CD4-positive, alpha-beta T cell treated with Interleukin-15 for 4 hours (primary cell): ENCODE measurements at places on chromosomes 7 and 10.

DNA sequence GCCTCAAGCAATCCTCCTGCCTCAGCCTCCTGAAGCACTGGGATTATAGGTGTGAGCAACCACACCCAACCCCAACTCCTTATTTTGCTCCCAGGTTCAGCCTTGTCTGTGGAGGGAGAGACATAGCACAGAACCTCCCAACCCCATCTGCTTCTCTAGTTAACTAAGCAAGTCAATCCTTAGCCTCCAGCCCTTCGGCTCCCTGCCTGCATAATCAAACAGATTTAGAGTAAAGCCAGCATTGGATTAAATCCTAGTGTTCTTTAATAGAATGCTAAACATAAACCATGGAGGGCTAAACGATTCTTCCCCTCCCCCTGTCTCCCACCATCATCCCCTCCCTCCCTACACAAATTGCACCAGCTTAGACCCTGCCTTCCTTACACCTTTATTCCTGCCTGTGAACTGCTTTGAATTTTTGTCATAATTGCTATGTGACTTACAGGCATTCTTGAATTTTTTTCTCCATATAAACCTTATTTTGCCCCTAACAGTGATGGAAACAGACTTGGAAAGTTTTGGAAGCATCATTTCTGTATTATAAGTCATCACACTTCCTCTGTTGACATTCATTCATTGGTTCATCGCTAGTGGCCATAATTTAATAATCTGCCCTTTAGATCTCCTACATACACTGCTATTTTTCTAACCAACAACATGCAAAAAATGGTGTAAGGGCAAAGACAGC, 72.6 kb upstream of the TOMM7 start:
- no peak for DNase-seq

GRCh38 chr10:68251625-68252495, 19.9 kb upstream of the ATOH7 start:
- DNase-seq, result no peak

GRCh38 chr7:3753868-3754267, 452.8 kb downstream of the SDK1 start:
- no peak for DNase-seq

- DNase-seq, result no peak
Measured at GRCh38 chr10:131398166-131398565, 86.6 kb upstream of the TCERG1L start.

- no peak for DNase-seq
Measured at GRCh38 chr7:125088555-125088954, 158.9 kb upstream of the POT1 start.

GRCh38 chr7:52472006-52472620, 563.3 kb upstream of the POM121L12 start:
- no peak for DNase-seq

DNA sequence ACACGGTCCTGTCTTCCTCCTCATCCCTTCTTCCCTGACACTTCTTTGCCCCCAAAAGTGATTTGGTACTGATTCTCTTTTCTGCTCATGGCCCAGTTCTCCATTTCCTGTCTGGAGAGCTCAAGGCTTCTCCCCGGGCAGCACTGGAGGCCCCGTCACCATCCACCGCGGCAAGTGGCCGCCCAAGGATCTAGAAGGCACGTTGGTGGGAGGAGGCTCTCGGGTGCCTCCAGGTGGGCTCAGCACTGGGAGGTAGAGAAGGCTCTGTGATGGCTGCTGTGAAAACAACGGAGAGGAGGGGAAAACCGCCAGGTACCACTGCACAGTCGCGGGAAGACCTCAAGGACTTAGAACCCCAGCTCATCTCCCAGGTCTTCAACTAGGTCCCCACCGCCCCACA, 134.4 kb downstream of the NEURL1 start:
- DNase-seq, result no peak

GRCh38 chr10:103481974-103482531, 3.0 kb upstream of the CALHM3 start:
- peak; percentile 73 for DNase-seq

- no peak for DNase-seq
Measured at GRCh38 chr10:14276210-14276609, 54.5 kb downstream of the FRMD4A start.

- no peak for DNase-seq
Measured at GRCh38 chr7:38163671-38164070, 14.4 kb upstream of the STARD3NL start.

DNA sequence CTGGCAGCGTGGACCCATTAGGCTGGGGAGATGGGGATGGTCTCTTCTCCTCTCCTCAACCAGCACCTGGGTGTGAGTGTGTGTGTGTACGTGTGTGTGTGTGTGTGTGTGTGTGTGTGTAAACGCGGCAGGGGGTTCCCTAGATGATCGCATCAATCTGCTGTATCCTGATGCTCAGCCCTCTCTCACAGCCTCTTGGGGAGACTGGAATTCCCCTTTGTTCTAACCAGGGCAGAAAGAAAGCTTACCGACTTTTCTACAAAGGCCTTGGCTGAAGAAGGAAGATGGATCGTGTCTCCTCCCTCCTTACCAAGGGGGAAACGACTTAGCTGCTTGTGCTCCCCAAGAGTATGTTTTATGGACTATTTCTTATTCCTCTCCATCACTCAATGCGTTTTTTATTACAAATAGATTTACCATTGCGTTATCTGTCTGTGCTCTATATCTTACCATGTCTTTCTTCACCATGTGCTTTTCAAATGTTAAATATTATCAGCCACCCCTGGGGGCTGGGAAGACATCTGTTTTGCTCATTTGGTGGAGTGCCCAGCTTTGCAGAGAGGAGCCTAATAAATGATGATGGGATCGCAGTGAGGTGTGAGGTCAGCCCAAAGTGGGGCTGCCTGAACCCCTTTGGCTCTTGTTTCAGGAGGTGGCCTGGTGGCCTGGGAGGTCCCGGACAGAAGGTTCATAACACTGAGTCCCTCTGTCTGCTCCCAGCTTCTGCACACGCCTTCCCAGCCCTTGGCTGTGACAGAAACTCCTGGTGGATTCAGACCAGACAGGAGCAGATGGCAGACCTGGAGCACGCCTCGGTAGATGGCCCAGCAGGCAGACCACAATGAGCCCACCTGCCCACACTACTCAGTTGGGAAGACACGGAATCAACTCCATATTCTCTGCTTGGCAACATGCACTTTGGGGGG, 262.0 kb downstream of the PRPF18 start:
- no peak for DNase-seq

- no peak for DNase-seq
Measured at GRCh38 chr7:155975490-155975889, 163.2 kb upstream of the SHH start.

DNA sequence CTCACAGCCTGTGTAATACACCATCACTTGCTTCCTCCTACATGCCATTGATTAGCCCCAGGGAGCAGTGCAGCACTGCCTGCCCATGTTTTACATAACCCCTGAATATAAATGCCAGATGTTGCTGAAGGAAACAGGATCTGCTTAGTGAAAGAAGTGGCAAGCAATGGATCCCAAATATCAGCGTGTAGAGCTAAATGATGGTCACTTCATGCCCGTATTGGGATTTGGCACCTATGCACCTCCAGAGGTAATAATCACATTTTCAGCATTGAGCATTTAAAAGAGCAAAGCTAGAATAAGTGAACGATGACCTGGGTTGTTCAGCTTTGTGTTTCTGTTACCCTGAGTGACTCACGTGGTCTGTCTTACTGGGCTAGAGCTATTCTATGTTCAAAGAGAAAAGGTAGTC, at the start of gene AKR1C4:
AKR1C4 (plus strand) TSS at position 136 of the 412 bp plus-strand sequence; CDS start at position 167, 31 bp downstream.
- DNase-seq, result no peak

DNA sequence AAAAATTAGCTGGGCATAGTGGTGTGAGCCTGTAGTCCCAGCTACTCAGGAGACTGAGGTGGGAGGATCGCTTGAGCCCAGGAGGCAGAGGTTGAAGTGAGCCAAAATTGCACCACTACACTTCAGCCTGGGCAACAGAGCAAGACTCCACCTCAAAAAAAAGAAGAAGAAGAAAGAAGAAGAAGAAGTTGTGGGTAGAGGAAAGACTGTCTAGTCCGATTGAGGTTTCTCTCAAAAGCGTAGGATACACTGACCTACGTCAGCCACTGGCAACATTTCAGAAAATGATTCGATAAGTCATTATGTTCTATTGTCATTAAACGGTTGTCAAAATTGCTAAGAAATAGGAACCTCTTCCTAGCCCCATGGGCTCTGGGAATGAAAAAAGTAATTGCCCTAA, 22.3 kb upstream of the RHBDD2 start:
- DNase-seq, result no peak

DNA sequence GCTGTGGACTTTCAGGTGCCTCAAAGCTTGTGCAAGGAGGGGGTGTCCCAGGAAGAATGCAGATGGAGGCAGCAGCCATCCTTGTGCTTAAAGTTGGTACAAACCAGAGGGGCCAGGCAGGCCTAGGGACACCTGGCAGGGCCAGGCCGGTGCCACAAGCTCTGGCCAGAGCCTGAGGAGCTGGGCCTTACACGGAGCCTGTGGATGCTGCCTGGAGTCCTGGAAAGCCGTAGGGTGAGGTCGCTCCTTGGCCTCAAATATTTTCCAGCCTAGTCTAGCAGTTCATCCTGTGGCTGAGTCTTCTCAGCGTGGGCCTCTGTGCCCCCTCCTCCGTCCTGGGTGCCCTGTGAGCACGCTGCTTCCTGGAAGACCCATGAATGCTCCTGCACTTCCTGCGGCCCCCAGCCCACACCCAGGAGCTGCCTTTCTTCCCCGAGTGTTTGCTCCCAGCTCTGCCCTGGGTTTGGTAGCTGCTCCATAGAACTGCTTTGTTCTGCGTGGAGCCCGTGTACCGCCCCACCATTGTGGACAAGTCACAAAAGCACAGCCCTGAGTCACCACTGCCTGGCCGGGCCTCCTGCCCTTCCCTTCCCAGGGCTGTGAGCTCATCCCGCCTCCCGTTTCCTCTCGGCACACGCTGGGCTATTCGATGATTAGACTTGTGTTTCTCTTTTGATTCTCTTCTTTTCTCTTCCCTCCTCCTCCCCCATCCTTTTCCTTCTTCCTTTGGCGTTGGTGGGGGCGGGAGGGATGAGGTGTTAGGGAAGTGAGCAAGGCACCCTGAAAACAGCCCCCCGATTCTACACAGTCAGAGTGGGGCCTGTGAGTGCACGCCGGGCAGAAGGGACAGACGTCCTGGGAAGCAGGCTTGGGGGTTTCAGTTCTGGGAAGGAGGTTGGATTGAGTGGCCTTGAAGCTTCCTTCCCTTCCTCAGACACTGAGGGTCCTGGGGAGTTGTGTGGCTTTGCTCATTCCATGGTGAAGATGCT, 73.2 kb upstream of the SHH start:
- no peak for DNase-seq

DNA sequence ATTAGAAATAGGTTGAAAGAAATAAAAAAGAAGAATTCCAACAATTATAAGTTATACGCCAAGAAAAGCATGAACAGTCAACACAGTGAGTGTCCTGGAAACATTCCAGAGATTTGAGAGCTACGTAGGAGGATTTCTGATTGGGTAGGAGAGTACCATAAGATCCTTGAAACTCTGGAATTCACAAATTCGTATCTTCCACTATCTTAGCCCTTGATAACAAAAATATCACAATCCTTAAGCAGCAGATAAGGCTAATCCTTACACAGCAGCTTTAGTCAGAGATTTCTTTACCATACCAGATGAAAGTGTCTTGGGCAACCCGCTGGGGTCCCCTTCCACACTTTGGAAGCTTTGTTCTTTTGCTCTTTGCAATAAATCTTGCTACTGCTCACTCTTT, 8.2 kb downstream of the TPK1 start:
- no peak for DNase-seq

DNA sequence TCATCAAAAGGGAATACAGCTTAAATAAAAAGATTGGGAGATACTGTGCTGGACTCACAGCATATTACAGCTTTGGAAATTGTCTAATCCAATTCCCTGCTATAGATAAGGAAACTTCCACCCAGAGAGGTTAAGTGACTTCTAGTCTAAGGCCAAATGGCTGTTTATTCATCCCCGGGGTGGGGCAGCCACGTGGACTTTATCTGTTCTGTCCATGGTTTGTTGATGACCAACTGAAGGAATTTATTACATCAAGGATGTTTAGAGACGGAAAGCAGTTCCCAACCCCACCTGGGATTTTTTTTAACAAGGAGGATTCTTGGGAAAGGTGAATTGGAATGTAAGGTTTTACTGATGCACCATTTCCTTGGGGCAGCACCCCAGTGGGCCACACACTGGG, 88.6 kb downstream of the ATXN7L1 start:
- no peak for DNase-seq

DNA sequence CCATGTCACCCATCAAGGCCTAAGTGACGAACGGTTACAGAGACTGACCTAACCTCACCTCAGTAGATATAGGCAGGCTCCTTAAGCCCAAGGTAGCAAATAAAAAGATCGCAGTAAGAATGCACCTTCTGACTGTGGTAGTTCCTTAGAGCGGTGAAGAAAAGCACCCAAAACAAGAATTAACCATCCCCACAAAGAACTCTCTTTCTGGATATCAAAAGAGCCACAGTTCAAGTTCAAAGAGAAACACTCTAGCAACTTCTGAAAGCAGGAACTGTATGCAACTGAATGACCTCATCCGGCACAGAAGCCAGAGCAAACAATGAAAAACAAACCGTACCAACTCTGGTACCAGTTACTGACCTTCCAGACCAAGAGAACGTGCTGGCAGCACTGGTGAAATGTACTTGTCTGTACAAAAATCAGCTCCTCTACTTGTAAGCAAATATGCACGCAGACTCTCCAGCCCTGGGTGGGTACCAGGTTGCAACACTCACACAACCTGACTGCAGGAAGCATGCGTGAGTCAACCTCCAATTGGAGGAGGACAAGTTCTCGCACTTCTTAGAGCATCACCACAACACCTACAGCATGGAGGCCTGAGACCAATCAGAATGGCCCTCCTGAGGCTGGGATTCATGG, 202.7 kb downstream of the FAM107B start:
- DNase-seq, result peak; percentile 70

DNA sequence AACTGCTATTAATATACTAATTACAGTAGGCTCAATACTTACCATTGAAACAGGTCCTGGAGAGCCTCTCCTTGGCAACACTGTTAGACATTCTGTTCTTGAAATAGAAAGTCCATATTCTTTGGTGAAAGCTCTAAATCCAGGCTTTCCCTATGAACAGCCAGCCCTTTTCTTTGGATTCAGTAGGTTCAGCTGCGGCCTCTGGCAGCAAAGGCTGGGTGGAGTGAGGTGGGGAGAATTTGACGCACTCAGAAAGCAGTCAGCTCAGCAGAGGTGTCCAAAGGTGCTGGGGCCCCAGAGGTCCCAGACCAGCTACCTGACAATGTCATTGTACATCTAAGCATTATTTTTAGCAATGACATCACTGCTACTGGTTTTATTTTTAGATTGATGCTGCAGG, 146.1 kb downstream of the GRK5 start:
- DNase-seq, result no peak

DNA sequence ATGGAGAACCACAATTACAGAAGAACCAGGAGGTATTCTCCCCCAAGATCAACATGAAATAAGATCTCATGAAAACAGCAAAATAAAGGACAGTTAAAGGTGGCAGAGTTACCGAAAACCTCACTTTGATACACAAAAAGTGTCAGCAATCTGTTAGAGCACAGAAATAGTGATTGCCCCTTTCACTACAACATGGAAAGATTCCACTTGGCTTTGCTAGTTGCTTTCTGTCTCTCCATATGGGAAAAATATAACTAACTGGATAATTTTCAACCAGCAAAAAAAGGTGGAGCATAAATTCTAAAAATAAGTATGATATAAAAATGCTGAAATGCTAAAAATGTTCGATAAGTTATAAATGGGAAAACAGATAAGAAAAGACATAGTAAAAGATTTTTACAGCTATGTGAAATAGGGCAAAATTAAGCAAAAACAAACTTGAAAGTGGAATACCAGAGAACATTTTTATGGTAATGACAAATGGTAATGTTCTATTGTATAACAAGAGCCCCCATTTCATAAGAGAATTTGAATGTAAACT, 90.2 kb downstream of the GPR85 start:
- no peak for DNase-seq
